ENCODE measurements at places on chromosomes 16 and 17. TPM values are rescaled to one million over a fixed set of nuclear protein-coding genes. Genes with fewer than 3 reads are reported as not detected.
A peak's percentile ranks its signal among the peaks of the same experiment; 100 is the strongest.

The NLRC3 gene
- total RNA-seq: 19.1 TPM

- peak overlapping the region; percentile 1 for H3K27ac ChIP-seq
- DNase-seq: no peak
- H3K4me1 ChIP-seq: peaks cover 43% of the 10 kb centered on the region
- H3K4me3 ChIP-seq: no peak overlapping the region
- H3K27me3 ChIP-seq: peaks cover 2% of the 10 kb centered on the region
- H3K36me3 ChIP-seq: no peaks in the 10 kb centered on the region
These were observed 14.9 kb upstream of the MMD start for GRCh38 chr17:55436224-55437158.

GRCh38 chr17:81328978-81329926 lies 34.1 kb upstream of the SLC38A10 start:
- no peaks in the 10 kb centered on the region for H3K4me1 ChIP-seq
- DNase-seq: no peak
- H3K27me3 ChIP-seq: no peaks in the 10 kb centered on the region

- no peaks in the 10 kb centered on the region for H3K36me3 ChIP-seq
- H3K27ac ChIP-seq: peak within 1 kb of the TSS; percentile 84
- peak within 1 kb of the TSS; percentile 92 for H3K4me3 ChIP-seq
- DNase-seq: peak; percentile 96
- peaks cover 39% of the 10 kb centered on the region for H3K4me1 ChIP-seq
- H3K27me3 ChIP-seq: no peaks in the 10 kb centered on the region
These were observed at the start of gene ARL4D for GRCh38 chr17:43398724-43399595. Gene ARL4D (plus strand): TSS chr17:43398993. CDS start chr17:43399733, 740 bp downstream.

DNA sequence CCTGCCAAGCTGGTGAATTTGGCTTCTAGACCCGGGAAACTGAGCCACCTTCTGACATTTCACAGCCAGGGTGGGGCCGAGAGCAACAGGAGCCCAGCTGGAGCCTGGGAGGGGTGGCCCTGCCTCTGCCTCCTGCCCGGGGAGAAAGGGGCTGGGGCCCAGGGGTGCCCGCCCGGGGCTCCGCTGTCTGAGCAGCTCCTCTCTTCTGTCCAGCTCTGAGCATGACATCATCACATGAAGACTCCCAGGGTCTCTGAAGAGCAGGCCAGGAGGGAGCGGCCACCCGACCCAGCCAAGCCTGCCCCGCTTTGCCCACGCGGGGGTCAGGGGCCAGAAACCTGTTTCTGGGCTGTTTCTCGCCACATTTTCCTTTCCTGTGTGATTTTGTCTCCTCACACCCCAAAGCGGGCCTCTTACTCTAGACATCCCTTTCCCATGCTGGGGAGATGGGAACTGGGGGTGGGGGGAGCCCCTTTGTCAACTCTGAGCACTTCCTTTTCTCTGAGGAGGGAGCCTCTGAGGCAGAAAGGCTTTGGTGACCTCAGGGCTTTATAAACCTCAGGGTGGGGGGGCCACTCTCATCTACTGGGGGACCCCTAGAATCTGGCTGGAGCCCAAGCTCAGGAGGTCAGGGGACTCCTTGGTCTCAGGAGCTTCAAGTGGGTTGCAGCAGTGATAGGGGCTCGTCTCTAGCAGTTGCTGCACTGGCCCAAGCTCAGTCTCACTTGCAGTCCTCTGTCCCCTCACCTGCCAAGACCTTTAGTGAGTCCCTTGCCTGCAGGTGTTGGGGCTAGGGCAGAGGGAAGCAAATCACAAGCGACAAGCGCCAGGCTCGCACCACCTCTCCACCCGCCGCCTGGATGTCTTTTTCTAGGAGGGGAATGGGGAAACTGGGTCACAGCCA lies 7.6 kb downstream of the UBALD2 start:
- peaks cover 29% of the 10 kb centered on the region for H3K36me3 ChIP-seq
- H3K27ac ChIP-seq: peak overlapping the region; percentile 96
- peaks cover 52% of the 10 kb centered on the region for H3K4me1 ChIP-seq
- H3K27me3 ChIP-seq: no peaks in the 10 kb centered on the region
- peak overlapping the region; percentile 83 for H3K4me3 ChIP-seq
- DNase-seq: peak; percentile 82
